HepG2 (cell line): ENCODE measurements at places on chromosomes 16 and 17. TPM values are rescaled to one million over a fixed set of nuclear protein-coding genes. Genes with fewer than 3 reads are reported as not detected.

DNA sequence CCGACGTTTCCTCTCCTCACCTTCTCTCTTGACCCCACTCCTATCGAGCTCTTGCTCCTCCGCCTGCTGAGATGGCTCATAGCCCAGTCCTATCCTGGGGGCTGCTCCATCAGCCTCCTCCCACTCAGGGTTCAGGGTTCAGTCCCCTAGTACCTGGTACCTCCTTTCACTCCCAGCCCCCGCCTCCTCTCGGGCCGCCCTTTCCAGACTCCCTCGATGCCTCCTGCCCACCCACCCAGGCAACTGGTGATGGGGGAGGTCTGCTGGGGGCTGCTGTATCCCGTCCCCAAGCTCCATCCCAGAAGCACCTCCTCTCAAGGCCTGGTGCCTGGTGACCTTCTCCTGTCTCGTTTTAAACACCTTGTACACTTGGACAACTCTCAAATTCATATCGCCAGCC lies 93.9 kb downstream of the AMFR start:
- no peak for DNase-seq

SLC9A5 gene
- 0.15 and 0.58 TPM in 2 replicates for total RNA-seq

GRCh38 chr16:2365397-2366294 lies 25.1 kb upstream of the ABCA3 start:
- no peak for DNase-seq

- DNase-seq = no peak
These were observed 68.3 kb upstream of the TANC2 start for GRCh38 chr17:62897706-62898105.

DNA sequence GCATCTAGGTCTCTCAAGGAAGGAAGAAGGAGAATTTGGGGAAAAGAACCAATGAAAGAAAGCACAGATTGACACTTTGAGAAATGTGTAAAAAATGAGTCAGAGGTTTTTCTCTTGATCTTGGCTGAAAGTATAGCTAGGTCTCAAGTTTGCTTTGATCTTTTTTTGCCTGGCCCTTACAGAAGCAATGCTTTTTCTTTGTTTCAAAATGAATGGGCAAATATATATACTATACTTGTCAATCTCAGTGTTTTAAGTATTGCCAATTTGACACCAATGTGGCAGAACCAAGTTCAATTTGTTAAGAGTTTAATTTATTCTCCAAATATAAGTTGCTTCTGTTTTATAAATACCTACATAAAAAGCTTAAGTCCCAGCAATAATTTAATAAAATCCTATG lies 119.6 kb downstream of the PPM1E start:
- DNase-seq = no peak

DNA sequence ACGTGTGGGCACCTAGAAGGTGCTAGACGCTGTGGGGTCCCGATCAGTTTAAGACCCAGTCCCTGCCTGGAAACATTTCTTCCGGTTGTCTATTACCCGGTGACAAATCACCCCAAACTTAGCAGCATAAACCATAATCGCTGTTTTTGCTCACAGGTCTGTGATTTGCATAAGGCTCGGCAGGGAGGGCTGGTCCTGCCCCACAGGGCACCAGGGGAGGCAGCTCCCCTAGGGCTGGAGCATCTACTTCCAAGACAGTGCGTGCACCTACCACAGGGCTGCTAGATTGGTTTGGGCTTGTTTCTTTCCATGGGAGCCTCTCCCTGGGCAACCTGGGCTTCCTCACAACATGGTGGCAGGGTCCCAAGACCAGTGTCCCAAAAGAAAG lies 214.5 kb upstream of the CIBAR2 start:
- no peak for DNase-seq

DNA sequence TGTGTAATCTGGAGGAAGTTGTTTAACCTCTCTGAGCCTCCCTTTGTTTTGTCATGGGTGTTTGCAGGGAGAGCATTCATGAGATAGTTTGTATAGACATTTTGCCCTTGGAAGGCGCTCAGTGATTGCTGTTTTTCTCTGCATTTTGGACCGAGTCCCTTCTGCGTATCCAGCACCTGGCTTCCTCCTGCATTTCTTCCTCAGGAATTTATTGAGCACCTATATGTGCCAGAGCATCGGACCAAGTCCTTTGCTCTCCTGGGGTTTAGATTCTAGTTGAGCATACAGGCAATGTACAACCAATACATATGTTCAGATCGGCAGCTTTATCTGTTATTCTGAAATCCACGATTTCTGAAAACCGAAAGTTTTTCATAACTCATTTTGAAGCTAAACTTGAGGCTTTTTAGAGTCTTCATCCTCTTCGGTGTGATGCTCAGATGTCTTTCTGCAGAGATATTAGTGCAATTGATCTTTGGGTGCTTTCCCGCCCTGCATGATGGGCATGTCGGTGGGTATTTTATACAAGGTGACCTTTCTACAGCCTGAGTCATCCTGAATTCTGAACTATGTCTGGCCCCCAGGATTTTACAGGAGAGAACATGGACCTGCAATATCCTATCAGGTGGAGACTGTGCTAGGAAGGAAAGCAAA lies 4.1 kb downstream of the IL4R start:
- no peak for DNase-seq

DNA sequence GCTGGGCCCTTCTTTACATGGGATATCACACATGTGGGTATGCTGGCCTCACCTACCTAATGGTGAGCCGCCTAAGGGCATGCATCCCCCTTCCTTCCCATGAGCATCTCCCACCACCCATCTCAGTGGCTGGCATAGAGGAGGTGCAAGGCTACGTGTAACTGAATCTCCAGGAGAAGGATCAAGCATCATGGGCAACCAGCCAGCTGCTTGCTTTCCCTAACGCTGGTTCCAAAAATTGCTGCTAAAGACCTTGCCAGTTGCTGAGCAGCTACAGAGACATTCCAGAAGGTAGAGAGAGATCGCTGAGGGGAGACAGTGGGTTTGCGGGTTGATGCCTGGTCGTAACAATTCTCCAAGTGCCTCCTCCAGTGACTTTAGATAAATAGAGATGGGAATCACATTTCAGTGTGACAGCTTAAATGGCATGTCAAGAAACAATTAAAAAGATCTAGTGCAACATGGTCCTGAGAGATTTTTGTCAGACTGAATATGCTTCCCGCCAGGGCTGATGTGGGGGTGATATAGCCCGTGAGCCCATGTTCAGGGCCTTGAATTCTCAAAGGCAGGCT lies 378.4 kb upstream of the CDH5 start:
- DNase-seq = no peak

GRCh38 chr17:31074772-31075555 lies 19.8 kb upstream of the NF1 start:
- DNase-seq = no peak

- DNase-seq = no peak
These were observed 162.3 kb downstream of the ABCA8 start for GRCh38 chr17:68792873-68793272.

GRCh38 chr16:86519649-86520316 lies 9.5 kb downstream of the FOXF1 start:
- DNase-seq = peak; percentile 48

DNA sequence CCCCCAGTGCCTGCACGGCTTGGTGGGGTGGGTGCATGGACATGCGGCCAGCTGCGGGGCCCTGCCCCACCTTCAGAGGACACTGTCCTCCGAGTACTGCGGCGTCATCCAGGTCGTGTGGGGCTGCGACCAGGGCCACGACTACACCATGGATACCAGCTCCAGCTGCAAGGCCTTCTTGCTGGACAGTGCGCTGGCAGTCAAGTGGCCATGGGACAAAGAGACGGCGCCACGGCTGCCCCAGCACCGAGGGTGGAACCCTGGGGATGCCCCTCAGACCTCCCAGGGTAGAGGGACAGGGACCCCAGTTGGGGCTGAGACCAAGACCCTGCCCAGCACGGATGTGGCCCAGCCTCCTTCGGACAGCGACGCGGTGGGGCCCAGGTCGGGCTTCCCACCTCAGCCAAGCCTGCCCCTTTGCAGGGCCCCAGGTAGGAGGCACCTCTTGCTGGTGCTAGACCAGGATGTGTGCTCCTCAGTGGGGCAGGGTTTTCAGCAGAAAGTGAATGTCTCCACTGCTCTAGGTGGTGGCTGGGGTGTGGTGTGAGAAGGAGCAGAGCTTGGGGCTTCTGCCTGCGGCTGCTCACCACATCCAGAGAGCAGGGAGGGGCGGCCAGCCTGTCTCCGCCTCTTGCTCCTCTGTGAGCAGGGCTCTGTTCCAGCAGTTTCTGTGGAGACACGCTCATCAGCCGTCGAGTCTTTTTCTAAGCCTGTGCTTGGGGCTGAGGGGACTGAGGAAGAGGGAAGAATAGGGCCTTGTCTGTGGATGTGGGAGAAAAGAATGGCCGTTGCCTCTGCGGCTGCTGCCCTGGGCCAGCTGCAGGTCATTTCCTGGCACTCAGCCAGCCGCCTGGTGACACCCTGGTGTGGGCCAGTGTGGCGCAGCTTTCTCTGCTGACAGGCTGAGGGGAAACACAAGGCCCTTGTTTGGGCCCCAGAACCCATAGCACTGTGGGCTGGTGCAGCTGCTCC lies 2.2 kb downstream of the ZNF276 start:
- DNase-seq = no peak

DNA sequence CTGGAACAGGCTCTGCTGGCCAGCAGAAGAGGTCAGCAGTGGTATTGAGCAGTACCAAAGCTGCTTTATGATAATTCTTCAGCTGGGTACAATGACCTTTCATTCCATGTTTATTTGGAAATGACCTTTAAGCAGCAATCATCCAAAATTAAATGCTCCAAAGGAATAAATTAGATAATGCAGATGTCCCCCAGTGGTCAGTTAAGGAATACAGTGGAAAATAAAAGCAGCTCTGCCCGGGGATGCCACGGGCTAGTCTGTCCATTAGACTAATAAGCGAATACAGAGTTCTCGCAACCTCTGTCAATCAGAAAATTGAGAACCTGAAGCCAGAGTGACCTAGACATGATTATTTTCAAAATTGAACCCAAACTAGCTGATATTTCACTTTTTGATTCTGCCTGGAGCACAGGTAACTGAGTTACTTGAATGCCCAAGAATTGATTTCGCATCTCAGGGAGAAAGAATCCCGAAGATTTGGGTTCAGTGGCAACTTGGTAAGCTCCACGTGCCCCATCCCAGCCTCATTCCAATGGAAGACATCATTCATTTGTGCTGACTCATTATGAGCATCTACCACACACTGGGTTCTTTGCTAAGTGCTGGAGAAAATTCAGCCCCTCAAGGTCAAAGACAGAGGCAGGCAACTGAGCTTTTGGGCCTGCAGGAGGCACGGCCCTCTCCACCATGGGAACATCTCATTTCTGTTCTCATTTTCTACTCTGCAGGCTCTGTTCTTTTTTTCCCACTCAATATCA lies 34.4 kb upstream of the SLC39A11 start:
- no peak for DNase-seq

ESRP2 gene
- 17.1 and 21.1 TPM in 2 replicates for total RNA-seq

SNF8 gene
- 152 and 153 TPM in 2 replicates for total RNA-seq

DNA sequence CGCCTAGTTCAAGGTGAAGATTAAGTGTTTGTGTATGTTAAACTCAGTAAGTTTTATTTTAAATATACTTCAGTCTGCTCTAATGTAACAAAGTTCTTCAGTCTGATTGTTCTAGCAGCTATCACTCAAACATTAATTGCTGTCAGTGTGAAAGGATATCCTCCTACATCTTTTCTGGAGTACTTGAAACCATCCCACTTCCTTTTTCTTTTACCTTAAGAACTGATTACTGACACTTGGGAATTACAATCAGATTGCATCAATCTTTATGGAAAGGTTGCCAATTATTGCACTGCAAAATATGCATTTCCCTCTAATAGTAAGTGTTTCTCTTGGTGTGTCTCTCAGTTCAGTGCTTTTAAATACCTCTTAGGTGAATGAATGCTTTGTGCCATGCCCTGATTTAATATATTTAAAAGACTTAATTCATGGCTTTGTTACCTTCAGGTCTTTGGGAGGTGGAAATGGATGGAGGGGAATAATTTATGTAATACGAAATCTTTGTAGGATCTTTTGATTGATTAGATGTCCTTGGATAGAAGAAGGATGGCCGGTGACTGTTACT lies 16.6 kb downstream of the MRTFB start:
- no peak for DNase-seq

GRCh38 chr17:40903129-40903847 lies 18.2 kb upstream of the KRT20 start:
- peak; percentile 82 for DNase-seq

DHRS7C gene
- not detected in 2 replicates for total RNA-seq

- DNase-seq = no peak
These were observed 10.5 kb upstream of the TEKT3 start for GRCh38 chr17:15351925-15352324.
